B cell (primary cell): ENCODE measurements at places on chromosomes 5 and 9. TPM values are rescaled to one million over a fixed set of nuclear protein-coding genes. Genes with fewer than 3 reads are reported as not detected.

CCDC192 gene
- not detected in 2 replicates for polyA plus RNA-seq

ENTREP1 gene
- not detected in 2 replicates for polyA plus RNA-seq

LOX gene
- polyA plus RNA-seq = not detected in 2 replicates

ROPN1L gene
- not detected in 2 replicates for polyA plus RNA-seq
